ENCODE measurements at places on chromosomes 4 and X.

DNA sequence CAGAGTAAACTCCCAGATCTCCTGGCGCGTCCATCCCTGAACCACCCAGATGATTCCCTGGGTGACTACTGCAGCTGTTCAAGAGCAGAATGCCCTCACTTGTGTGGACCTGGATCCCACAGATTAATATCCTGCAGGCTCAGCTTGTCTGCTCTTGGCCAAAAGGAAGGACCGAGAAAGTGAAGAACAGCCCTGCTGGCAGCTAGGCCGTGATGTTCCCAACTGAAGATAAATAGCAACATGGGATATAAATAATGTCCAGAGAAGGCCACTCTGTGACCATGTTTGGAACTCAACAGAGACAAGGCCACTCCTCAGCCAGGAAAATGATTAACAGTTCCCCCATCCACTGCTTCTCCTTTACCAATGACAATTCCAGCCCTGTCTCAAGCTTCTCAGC, 21.5 kb downstream of the SUPT20HL2 start:
- DNase-seq: no peak

- DNase-seq: no peak
Measured at GRCh38 chr4:55938481-55938880, 10.3 kb upstream of the CEP135 start.

GRCh38 chrX:45807572-45808425, 607.1 kb upstream of the DIPK2B start:
- no peak for DNase-seq

GRCh38 chr4:69782651-69783310, 22.4 kb upstream of the SULT1B1 start:
- DNase-seq: no peak

GRCh38 chr4:41285202-41285863, 28.6 kb downstream of the UCHL1 start:
- no peak for DNase-seq

GRCh38 chrX:51955200-51955599, 61.8 kb downstream of the MAGED1 start:
- no peak for DNase-seq

GRCh38 chr4:41873380-41874295, 61.6 kb upstream of the TMEM33 start:
- DNase-seq: no peak

GRCh38 chr4:41363384-41363981, 106.8 kb downstream of the UCHL1 start:
- no peak for DNase-seq

- peak; percentile 29 for DNase-seq
Measured at GRCh38 chr4:81505004-81505598, 33.4 kb upstream of the RASGEF1B start.

DNA sequence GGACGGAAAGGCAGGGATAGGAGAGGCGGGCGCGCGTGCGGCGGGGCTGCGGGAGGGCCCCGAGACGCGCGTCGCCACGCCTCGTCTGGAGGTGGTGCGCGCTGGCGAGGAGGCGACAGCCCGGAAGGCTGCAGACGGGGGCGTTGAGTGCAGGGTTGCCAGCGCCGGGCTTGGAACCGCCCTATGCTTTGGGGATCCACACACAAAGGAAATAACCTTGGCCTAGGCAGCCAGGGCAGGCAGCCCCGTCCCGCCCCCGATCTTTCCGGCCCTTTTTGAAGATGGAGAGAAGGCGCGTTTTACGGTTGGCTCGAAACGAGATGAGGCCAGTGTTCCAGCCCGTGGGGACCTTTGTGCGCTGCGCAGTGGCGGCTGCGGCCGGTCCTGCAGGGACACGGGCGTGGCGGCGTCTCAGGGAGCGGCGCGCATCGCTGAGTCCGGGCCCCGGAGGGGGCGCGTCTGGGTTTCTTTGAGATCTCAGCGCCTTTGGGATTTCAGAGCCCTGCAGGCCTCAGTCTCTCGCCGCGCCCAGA, 50.8 kb upstream of the TRIM2 start:
- peak; percentile 71 for DNase-seq

DNA sequence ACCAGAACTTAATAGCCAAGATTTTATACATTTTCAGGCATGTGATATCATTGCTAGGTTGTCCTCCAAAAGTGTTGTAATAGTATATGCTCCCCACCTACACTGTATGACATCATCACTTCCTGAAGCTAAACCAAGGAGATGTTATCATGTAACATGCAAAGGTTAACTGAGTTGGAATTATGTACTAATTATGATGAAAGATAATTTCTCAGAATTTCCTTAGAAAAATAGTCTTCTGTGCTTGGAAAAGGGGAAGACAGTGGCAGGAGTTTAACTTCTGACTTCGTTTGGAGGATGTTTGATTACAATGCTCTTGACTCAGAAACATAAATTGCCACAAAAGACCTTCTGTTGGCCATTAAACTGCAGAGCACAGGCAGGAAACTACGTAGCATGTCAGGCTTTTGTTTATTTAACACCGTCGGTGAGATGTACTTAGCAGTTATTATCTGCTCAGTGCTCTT, 83.6 kb upstream of the GUCY1A1 start:
- DNase-seq: no peak

GRCh38 chr4:151857368-151857767, 96.6 kb upstream of the GATB start:
- no peak for DNase-seq

All from activated effector memory CD4-positive, alpha-beta T cell treated with Interleukin-2 at 50 U/mL for 16 hours (primary cell).